IPS DF 19.7 (cell line): ENCODE measurements at places on chromosomes 5 and 9.

DNA sequence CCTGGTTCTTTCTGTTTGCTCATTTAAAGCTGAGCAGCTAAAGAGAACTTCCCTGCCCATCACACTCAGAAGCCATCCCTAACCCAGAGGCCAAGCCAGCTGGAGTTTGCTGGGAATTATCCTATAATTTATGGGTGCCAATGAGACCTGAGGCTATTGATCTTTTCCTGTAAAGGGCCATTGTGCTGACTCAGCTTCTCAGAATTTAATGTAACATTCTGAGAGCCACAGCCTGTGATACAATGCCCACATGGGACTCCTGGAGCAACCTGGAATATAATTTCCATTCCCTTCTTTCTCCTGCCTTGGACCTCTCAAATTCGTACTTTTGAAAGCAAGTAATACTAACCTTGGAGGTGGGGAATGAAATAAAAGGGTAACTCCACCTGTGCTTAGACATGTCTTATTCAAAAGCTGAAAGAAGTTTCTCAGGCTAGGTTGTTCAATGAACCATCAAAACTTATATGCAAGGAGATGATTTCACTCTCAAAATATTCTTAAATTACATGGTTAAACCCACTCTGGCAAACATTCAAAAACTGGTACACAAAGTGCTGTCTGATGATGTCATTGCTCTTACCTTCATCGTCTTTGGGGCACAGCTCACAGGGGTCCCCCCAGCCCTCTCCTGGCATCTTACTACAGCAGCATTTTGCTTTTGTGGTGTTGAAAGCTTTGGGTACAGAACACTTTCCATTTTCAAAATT, 206.7 kb downstream of the SLC12A2 start:
- no peak for DNase-seq

GRCh38 chr5:174727794-174728680, 3.7 kb downstream of the MSX2 start:
- DNase-seq = no peak

GRCh38 chr5:96031811-96032261, 70.2 kb upstream of the ELL2 start:
- no peak for DNase-seq

DNA sequence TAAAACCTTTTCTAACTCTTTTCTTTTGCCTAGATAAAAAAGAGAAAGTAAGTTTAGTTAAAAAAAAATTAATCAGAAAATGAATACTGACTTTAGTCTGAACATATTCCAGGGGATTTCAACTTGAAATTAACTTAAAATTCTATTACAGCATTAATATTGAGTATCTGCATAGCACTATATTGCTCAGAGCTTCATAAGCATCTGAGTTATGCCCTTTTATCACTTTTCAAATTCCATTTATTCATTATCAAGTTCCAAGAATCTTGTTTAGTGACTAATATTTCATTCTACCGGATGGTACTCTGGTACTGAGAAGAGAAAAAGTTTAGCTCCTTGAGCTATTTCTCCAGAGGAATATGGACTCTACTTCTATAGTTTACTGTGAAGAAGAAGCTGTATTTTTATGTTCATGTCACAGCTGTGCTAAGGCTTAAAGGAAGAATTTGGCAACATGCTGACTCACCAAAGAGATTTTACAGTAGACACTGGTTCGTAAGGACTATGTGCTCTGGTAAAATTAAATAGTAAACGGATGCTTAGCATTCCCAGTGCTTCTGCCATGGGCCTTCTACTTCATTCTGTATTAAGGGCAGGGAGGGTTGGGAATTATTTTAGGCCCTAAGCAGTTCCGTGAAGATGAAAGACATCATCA, 285.2 kb upstream of the SEMA6A start:
- no peak for DNase-seq

- no peak for DNase-seq
Observed at GRCh38 chr9:131980267-131981016, 99.2 kb downstream of the MED27 start.

GRCh38 chr9:129885018-129885669, 49.9 kb downstream of the USP20 start:
- DNase-seq = no peak

GRCh38 chr9:17614903-17615302, 36.0 kb downstream of the SH3GL2 start:
- DNase-seq = no peak

- DNase-seq = no peak
Observed at GRCh38 chr9:120490888-120491595, 88.9 kb downstream of the CDK5RAP2 start.

- no peak for DNase-seq
Observed at GRCh38 chr5:2427983-2428382, 323.5 kb downstream of the IRX2 start.

DNA sequence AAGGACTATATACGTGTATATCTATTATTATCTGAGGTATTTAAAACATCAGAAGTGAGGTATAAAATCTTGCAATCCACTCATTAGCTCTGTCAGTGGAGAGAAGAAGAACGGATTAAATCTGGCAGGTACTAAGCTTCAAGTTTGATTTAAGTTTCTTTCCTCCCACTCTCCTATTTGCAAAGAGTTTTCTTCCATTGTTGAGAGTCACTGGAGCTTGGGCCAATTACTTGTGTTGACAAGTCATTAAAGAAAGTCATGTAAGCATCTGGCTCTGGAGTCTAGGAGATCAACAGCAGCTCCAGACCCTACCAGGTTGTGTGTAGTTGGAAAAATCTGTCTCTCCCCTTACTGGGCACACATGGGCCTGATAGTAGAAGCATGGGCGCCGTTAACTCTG, 476.8 kb upstream of the SMARCA2 start:
- DNase-seq = no peak

DNA sequence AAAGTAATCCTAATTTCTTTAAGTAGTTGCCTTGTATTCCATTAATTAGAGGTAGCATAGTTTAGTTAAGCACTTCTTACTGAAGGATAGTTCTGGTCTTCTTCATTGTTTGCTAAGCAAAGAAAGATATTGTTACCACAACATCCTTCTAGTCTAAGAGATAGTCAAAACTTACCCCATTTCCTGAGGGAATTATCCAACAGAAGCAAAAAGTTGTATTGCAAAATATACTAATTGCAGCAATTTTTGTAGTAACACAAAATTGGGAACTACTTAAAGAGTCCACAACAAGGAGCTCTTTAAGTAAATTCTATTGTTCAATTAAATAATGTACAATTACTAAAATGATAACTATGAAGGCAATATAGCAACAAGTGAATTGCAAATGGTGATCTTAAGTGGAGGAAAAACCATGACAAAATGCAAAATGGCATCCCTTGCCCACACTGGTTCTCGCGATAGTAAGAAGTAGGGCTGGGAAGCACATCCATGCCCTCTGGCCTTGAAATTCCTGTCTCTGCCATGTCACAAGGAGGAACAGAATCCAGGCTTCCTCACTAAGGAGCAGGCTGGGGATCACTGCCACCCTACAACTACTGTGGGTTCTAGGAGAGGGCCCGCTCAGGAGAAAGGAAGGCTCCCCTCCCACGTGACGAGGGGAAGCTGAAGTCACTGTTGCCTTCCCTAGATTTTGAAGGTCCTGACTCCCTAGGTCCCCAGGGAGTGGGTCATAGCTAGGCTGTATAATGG, 23.3 kb upstream of the MEGF9 start:
- DNase-seq = no peak

DNA sequence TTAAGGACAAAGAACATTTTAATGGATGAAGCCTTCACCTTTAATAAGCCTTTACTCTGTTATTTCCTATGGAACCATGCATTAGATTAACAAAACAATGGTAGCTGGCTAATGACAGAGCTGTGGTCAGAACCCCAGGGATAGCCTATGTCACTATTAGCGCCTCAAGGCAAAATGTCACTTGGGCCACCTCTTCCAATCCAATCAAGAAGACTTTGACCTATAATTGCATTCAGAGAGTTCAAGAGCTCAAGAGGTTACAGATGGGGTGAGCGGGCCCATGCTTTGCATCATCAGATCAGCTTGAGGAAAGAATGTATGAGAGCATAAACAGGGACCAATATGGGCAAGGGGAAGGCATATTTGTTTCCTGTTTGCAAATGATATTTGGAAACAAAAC, 425.1 kb downstream of the ARHGEF28 start:
- no peak for DNase-seq

- no peak for DNase-seq
Observed at GRCh38 chr5:28766565-28767158, 1728.3 kb upstream of the CDH9 start.

GRCh38 chr5:84383296-84383815, 1.3 kb downstream of the EDIL3 start:
- no peak for DNase-seq

GRCh38 chr9:121640076-121640475, 11.4 kb upstream of the DAB2IP start:
- DNase-seq = no peak

GRCh38 chr5:54001976-54002775, 308.2 kb downstream of the ARL15 start:
- DNase-seq = no peak

DNA sequence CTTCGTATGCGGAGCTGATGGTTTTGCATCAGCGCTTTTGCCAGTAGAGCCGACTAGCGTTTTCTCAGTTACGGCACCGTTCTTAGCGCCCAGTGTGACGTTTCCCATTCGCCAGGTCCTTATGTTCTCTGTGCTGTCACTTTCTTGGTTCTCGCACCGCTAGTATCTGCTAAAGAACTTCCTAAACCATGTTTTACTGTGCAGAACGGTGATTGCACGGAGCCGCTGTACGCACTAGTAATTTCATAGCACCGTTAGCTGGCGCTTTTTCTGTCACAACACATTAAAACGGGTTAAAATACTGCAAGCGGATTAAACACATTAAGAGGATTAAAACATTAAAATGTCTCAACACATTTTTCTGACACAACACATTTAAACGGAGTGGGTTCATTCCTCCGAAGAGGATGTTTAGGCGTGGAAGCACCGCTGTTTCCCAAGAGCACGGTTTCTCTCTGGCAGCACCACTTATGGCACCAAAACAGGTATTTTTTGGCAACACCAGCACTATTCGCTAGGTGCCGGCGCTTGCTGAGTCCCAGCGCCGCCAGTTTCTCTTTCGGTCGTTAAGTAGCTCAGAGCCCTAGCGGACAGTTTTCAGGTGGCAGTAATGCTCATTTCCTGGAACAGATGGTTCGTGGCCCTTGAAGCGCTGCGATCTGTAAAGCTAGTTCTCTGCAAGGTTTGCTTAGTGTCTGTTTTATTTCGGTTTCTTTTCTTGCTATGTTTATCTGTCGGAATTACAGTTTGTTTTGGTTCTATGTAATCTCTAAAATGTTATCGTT, 20.3 kb downstream of the ANXA2R start:
- DNase-seq = no peak

DNA sequence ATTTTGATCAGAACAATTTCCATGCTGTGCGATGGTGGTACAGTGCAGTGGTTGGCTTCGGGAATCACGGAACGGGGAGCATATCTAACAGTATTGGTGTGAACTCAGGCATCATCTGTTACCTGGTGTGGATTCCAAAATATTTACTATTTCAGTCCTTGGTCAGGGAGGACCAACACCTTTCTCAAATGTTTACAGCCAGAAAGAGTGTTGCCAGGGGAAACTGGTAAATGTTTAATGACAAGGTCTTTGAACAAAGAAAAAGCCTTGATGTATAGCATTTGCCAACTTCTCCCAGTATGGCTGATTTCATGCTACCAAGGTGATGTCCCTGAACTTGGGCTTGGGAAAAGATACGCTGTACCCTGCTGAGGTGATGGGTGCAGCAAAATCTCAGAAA, 145.6 kb upstream of the POC5 start:
- no peak for DNase-seq

- no peak for DNase-seq
Observed at GRCh38 chr5:10167806-10168205, 81.9 kb downstream of the ATPSCKMT start.

GRCh38 chr5:91328743-91329142, 54.4 kb downstream of the ARRDC3 start:
- no peak for DNase-seq

DNA sequence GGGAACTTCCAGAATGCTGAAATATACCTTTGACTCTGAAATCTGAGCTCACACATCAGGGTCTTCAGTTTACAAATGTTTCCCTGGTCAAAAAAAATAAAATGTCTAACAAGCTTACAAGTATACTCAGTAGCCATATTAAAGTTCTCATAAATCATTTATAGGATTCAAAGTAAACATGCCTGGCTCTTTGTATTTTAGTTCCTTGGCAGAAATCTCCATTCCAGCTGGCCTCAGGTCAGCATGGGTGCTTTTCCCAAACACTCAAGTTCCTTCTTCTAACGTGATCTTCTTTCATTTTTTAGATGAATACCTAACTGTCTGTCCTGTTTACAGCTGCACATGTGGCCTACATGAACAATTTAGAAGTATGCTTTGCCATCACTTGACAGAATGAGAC, 263.2 kb downstream of the GAS1 start:
- DNase-seq = no peak

GRCh38 chr5:126544087-126544740, 50.8 kb downstream of the ALDH7A1 start:
- no peak for DNase-seq

DNA sequence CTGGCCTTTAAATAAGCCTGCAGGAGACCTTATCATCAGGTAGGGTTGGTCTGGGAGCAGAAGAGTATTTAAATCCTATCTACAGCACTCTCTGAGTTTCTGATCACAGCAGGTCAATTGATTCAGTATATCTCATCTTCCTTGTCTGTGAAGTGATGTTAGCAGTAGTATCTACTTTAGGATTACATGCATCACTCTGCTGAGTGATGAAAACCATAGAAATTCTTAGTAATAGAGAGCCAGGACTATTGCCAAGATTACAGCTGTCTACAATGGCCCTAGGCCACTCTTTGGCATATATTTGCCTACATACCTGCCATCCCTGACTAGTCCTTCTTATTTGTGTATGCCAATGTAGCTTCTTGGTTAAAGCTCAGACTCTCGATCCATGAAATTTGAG, 183.8 kb downstream of the ASTN2 start:
- DNase-seq = no peak

GRCh38 chr9:33453286-33453860, 6.0 kb upstream of the AQP3 start:
- no peak for DNase-seq

- DNase-seq = no peak
Observed at GRCh38 chr9:105030285-105030684, 102.3 kb upstream of the ABCA1 start.

GRCh38 chr5:87137283-87137682, 130.4 kb upstream of the RASA1 start:
- no peak for DNase-seq

DNA sequence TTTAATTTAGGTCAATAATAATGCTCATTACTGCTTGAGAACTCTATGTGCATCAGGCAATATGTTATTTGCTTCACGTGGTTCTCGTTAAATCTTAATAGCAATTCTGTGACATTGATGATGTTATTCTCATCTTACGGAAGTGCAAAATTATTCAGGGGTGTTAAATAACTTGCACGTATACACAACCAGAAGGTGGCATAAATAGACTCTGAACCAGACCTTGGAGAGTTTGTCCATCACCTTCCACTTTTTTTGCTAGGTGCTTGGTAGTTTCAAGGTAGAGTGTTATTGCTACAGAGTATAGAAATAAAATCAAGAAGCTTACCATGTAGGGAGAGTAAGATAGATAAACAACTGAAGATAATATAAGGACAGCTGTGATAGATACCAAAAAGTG, 23.6 kb upstream of the TNFAIP8 start:
- no peak for DNase-seq
